IMR-90 (cell line): ENCODE measurements at places on chromosomes 4 and X. TPM values are rescaled to one million over a fixed set of nuclear protein-coding genes. Genes with fewer than 3 reads are reported as not detected.

DNA sequence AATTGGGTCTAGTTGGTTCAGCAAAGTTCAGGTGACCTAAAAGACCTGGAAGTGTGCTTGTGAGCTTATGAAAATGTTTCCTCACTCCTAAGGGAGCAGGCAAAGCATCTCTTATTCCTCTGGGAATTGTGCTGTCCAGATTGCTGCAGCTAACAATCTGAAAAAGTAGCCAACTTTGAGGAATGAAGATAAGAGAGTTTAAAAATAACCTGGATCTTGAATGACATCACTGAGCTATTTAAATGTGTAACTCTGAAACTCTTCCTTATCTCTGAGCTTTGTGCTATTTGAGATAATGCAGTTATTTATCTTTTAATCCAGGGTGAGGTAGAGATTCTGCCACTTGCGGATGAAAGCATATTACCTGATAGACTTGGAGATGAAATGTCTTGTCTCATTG, 384.8 kb downstream of the PPP4R3C start:
- DNase-seq: no peak

DNA sequence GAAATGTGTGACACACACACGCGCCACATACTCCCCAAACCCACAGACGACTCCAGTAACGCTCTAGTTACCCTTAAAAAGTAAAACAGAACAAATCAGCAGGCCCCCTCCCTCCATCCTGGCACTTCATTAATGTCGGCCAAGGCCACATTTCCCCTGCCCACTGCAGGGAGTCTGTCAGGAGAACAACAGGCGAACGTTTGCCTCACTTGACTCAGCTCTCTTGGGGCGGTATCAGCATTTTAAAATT, 671 bp upstream of the FHIP1A start:
- DNase-seq: no peak

GRCh38 chrX:68179355-68179754, 253.9 kb downstream of the OPHN1 start:
- no peak for DNase-seq

The BEND2 gene
- total RNA-seq: not detected in 2 replicates

GRCh38 chr4:153013202-153013977, 77.3 kb downstream of the FHDC1 start:
- no peak for DNase-seq

DNA sequence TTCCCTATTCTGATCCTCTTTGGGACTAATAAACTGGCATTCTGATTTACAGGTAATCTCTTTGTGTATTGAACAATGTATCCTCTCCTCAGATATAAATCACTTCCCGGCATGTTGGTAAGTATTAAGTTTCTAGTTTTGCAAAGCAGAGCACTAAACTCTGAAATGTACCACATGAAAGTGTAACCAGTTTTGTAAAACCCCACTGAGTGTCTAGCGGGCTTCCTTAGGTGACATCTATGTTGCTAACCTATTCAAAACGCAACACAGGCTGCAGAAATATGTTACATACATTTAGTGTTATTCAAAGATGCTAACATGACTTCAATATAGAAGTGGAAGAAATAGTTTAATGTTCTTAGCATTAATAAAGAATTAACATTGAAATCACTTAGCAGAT, 25.2 kb downstream of the DNAJB14 start:
- DNase-seq: no peak

The FAM47E gene
- under 0.01 TPM in 1 of 2 replicates, not detected in the other for total RNA-seq

DNA sequence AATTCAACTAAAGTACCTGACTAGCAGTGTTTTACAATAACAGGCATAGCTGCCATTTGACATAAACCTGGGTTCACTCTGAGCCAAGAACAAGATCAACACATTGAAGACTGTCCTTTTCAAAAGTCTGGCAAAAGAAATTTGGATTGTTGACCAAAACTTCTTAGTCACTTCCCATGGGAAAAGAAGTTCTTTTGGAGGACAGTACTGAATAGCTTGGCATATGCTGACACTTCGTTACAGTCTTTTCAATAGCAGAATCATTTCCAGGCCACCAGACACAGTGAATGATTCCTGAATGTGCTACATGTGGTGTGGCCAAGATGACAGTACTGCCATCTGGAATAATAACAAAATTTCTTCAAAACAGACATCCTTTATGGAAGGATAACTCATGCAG, 560.3 kb downstream of the GRID2 start:
- no peak for DNase-seq

- DNase-seq: no peak
Observed at GRCh38 chrX:74461384-74461783, 40.1 kb downstream of the SLC16A2 start.

DNA sequence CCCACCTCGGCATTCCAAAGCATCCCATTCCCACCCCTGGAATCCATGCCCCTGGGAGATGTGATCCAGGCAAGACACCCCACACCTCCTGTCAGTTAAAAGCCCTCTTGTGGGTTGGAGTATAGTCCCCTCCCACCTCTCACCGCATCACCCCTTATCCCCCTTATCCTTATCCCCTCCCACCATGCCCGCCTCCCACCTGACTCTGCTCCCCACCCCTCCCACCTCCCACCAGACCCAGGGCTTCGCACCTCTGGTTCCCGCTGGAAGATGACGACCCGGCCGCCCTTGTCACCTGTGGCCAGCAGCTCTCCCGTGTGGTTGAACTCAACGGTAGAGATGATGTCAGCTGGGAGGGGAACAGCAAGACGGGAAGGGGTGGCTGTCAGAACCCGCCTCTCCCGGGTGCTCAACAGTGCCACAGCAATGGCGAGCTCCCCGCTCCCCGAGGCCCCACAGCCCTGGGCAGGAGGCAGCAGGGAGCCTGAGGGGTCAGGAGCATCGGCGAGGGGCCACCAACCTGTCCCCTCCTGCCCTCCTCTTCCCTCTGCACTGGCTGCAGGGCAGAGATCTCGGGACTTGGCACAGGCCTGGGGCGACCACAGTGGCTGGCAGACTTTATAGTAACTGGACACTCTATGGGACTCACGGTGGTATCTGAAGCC, 91.5 kb downstream of the PPP2R2C start:
- DNase-seq: no peak

DNA sequence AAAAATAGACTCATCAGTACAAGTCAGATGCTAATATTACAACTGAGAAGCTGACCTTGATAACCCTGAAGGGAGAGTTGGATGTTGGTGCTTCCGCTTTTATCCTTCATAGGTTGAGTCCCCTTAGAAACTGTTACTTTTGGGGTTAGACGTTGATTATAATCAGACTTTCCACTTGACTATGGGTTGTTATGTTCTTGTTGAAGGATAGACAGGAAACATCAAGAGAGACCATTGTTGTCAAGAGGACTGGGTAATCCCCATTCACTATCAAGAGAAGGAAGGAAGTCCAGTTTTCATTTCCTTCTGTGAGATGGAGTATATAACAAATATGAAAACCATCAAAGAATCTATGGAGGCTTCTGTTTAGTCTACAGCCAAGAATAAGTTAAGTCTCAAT, 229.9 kb upstream of the AFF2 start:
- DNase-seq: no peak

DNA sequence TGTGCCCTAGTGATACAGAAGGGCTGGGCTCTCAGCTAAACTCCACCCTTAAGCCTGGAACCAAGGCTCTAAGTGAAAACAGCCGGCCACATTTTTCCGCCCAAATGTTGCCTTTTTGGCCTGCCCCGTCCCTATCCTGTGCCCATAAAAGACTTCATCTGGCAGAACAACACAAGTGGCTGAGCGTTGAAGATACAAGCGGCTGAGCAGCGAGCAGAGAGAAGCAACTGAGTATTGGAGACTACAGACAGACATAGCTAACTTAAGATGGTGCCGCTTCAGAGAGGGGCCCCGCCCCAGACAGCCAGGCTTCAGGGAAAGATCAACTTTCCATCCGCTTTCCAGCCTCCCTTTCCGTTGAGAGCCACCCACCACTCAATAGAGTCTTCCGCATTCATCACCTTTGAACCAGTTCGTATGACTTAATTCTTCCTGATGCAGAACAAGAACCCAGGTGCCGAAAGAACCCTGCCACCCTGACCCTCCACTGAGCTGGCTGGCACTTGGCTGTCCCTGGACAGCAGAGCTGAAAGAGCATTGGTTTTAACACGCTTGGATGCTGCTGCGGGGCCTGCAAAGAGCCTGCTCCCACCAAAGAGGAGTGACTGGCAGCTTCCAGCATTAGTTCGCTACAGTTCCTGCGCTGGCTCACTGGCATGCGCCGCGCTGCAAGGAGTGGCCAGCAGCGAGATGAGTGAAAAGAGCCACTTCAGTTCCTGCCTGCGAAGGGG, 853.2 kb upstream of the INTU start:
- no peak for DNase-seq

DNA sequence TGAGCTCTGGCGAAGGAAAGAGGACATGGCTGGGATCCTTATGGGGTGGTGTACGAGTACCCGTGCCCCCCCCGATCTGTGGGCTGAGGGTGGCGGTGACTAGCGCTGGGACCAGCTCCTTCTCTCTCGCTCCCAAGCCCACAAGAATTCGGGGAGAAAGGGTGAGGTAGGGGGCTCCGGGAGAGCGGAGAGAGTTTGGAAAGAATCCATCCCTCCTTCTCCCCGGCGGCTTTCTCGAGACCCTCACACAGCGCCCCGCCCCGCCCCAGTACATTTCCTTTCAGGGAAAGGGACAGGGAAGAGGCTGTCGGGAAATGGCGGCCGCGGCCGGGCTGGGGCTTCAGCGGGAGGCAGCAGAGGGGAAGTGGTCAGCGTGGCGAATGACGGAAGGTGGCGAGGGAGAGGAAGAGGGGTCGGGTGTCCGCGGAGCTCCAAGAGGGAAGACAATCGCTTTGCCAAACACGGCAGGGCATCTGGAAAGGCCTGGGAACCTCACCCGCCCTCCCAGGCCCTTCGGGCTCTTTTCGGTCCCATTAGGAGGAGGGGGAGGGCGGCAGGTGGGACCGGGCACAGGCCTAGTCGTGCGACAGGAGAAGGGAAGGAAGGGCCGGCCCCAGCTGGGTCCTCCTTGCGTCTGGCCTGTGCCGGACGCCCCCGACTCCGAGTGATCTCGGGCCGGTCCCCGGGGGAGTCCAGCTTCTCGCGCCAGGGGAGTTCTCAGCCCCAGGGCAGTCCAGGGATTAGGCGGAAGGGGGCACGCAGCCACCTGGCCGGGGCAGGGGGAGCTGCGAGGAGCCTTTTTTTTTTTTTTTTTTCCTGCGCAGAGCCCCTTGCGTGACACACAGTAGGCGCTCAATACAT, 10.2 kb downstream of the HNRNPH2 start:
- DNase-seq: no peak

GRCh38 chrX:50697691-50698090, 116.3 kb downstream of the SHROOM4 start:
- DNase-seq: peak; percentile 79

The NAT8L gene
- not detected in 2 replicates for total RNA-seq

- no peak for DNase-seq
Observed at GRCh38 chr4:112517067-112517634, 1.2 kb upstream of the NEUROG2 start.

The PJA1 gene
- total RNA-seq: 24.4 and 26.7 TPM in 2 replicates

GRCh38 chr4:177879851-177880250, 437.6 kb upstream of the AGA start:
- no peak for DNase-seq

The AWAT2 gene
- total RNA-seq: under 0.01 TPM in 1 of 2 replicates, not detected in the other

The ADH7 gene
- not detected in 2 replicates for total RNA-seq

- DNase-seq: peak; percentile 25
Observed at GRCh38 chr4:151099976-151100417, 569 bp downstream of the RPS3A start.

DNA sequence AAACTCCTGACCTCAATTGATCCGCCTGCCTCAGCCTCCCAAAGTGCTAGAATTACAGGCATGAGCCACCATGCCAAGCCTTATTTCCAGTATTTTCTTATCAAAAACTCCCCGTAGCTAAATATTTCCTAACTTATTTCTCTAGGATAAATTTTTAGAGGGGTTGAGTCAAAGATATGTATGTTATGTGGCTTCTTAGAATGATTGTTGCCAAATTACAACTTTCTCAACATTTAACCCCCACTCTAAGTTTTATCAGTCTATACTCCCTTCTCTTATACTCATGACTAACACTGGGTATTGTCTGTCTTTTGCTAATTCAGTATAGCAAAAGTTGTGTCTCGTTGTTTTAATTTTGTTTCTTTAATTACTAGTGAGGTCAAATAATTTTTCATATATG, 187.7 kb upstream of the LNX1 start:
- DNase-seq: peak; percentile 13

GRCh38 chr4:183303301-183303700, 16.8 kb downstream of the CLDN22 start:
- no peak for DNase-seq
